ENCODE measurements at places on chromosomes 4 and X. TPM values are rescaled to one million over a fixed set of nuclear protein-coding genes. Genes with fewer than 3 reads are reported as not detected.

DNA sequence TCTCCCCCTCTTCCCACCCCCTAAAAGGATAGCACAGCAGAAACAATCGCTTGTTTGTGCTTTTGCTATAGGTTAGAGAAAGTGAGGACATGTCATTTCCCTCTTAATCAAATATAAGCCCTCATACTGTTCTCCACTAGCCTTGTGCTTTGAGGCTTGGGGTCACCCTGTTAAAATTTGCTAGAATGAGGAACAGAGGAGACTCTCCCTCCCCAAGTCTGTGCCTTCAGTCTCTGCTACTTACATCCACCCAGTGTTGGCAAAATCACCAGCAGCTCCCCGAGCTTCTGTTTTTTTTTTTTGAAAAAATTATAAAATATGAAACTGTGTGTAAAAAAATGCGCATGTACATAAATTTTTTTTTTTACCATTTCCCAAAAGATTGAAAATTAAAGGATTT lies 19.3 kb downstream of the KLF3 start:
- H3K36me3 ChIP-seq, result peaks cover 61% of the 10 kb centered on the region
- DNase-seq, result no peak
- no peaks in the 10 kb centered on the region for H3K4me1 ChIP-seq
- no peak overlapping the region for H3K27ac ChIP-seq
- no peaks in the 10 kb centered on the region for H3K27me3 ChIP-seq

- no peak overlapping the region for H3K4me3 ChIP-seq
- no peak for DNase-seq
- H3K27ac ChIP-seq, result no peak overlapping the region
- no peaks in the 10 kb centered on the region for H3K4me1 ChIP-seq
- no peaks in the 10 kb centered on the region for H3K36me3 ChIP-seq
- H3K27me3 ChIP-seq, result no peaks in the 10 kb centered on the region
Observed at GRCh38 chr4:113962016-113962347, 17.5 kb downstream of the ARSJ start.

DNA sequence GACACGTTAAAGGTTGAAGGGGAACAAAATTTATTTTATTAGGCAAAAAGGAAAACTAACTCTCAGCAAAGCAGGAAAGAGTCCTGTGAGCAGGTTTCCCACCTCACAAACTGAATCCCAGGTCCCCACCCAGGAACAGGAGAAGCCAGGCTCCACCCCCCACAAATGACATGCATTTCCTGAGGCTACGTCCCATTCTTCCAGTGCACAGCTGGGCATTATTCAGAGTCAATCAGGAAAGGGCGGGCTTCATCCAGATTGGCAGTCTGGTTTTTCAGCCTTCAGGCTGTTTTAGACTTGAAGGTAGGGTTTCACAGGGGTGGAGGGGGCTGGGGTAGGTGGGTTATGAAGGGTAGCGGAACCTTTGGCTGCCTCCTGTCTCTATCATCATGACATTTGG lies 11.9 kb upstream of the ASIC5 start:
- no peak overlapping the region for H3K4me3 ChIP-seq
- no peak for DNase-seq
- no peaks in the 10 kb centered on the region for H3K4me1 ChIP-seq
- H3K36me3 ChIP-seq, result no peaks in the 10 kb centered on the region
- H3K27me3 ChIP-seq, result no peaks in the 10 kb centered on the region

DNA sequence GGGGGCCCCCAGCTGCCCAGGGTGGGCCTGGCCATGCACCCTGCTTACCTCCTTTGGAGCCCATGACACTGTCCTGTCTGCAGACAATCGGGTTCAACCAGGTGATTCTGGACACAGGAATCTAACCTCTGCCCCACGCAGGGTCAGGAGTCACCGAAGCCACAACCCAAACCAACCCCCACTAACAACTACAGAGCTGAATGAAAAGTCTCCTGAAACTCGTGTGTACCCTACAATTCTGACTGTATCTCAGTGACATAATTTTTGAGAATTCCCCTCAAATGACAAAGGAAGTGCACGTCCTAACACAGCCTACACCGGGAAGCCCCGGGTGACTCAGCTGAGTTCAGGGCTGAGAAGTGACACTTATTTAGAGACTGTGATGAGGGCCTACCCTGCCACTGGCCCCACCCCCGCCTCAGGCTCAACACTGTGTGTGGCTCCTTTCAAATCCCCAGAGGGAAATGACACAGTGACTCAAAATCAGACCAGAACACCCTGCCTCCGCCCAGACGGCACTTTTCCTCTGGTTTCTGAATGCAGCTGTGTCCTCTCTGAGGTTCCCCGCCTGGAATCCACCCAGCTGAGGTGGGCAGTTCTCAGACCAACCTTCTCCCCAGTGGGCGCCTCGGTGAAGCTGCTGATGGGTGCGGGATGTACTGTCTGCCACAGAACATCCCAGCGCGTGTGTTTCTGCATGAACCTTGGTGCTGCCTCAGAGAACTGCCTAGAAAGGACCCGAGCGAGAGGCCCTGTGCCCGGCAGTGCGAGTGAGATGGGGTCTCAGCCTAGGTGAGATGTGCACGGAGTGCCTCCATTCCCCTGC lies 9.9 kb downstream of the TNIP2 start:
- no peak overlapping the region for H3K27ac ChIP-seq
- H3K4me3 ChIP-seq, result no peak overlapping the region
- no peak for DNase-seq
- peaks cover 48% of the 10 kb centered on the region for H3K36me3 ChIP-seq
- no peaks in the 10 kb centered on the region for H3K27me3 ChIP-seq

- H3K4me1 ChIP-seq, result no peaks in the 10 kb centered on the region
- H3K36me3 ChIP-seq, result no peaks in the 10 kb centered on the region
- DNase-seq, result no peak
- H3K27me3 ChIP-seq, result no peaks in the 10 kb centered on the region
Observed at GRCh38 chrX:34875204-34875603, 67.4 kb upstream of the FAM47B start.

DNA sequence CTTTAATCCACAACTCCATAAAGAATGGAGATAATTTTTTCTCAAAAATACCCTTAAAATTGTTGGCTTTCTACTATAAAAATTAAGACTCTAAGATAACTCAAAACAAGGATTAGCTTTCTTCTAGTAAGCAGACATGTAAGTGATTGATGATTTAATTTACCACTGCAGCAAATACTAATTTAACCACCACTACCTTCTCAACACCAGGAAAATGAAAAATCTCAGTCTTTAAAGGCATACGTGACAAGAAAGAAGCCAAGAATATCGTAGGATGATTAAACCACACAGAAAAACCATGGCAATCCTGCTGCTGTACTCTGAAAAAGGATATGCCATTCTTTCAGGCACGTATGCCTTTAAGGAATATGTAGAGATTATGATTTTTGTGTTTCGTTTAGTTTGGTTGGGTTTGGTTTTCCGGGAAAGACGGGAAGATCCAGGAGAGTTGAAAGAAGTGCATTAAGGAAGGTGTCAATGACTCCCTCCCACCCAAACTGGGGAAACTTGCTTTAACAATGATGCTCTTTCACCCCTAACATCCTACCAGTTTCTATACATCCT lies 881 bp downstream of the LRCH2 start:
- no peaks in the 10 kb centered on the region for H3K36me3 ChIP-seq
- no peaks in the 10 kb centered on the region for H3K4me1 ChIP-seq
- H3K27ac ChIP-seq, result no peak overlapping the region
- peak overlapping the region; percentile 76 for H3K4me3 ChIP-seq
- H3K27me3 ChIP-seq, result peaks cover 11% of the 10 kb centered on the region

- no peak overlapping the region for H3K27ac ChIP-seq
- no peaks in the 10 kb centered on the region for H3K4me1 ChIP-seq
- H3K27me3 ChIP-seq, result no peaks in the 10 kb centered on the region
- no peak overlapping the region for H3K4me3 ChIP-seq
Observed at GRCh38 chrX:115018040-115018647, 728 bp upstream of the IL13RA2 start.

GRCh38 chr4:98222306-98222705 lies 38.9 kb upstream of the RAP1GDS1 start:
- H3K4me1 ChIP-seq, result no peaks in the 10 kb centered on the region
- H3K27me3 ChIP-seq, result no peaks in the 10 kb centered on the region
- no peak for DNase-seq
- H3K27ac ChIP-seq, result no peak overlapping the region
- H3K4me3 ChIP-seq, result no peak overlapping the region

- H3K4me1 ChIP-seq, result no peaks in the 10 kb centered on the region
- no peak overlapping the region for H3K27ac ChIP-seq
- H3K4me3 ChIP-seq, result no peak overlapping the region
- no peak for DNase-seq
Observed at GRCh38 chr4:30385650-30386049, 334.5 kb upstream of the PCDH7 start.

DNA sequence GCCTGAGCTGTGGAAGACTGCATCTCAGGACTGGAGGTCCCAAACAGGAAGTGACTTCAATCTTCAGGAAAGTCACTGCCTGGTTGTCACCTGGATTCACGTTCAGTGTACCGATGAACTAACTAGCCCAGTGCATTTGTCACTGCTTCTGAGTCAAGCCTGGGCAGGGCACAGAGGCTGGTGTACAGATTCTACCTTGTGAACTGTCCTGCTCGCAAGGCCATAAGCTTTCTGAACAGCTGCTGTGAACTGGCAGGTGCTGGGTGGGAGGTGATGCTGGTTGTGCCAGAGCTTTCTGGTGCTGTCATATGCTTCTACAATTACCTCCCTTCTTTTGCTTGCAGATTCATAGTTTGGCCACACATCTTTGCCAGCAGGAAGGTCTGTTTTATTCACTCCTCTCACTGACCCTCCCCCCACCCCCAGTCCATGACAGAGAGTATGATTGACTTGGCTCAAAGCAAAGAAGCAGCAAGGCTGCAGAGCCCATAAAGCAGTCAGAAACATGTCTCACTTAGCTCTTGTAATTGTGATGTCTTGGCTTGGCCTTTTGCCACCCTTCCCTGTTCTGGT lies 40.5 kb downstream of the ZCCHC12 start:
- no peaks in the 10 kb centered on the region for H3K36me3 ChIP-seq
- H3K27ac ChIP-seq, result no peak overlapping the region
- no peak overlapping the region for H3K4me3 ChIP-seq
- no peaks in the 10 kb centered on the region for H3K27me3 ChIP-seq
- DNase-seq, result no peak

- H3K27ac ChIP-seq, result no peak overlapping the region
- H3K27me3 ChIP-seq, result no peaks in the 10 kb centered on the region
- no peaks in the 10 kb centered on the region for H3K4me1 ChIP-seq
Observed at GRCh38 chrX:123436512-123437136, 252.5 kb downstream of the GRIA3 start.

GRCh38 chr4:3226467-3226866 lies 22.5 kb upstream of the MSANTD1 start:
- no peaks in the 10 kb centered on the region for H3K4me1 ChIP-seq
- H3K4me3 ChIP-seq, result no peak overlapping the region
- peaks cover 85% of the 10 kb centered on the region for H3K36me3 ChIP-seq
- DNase-seq, result no peak

DNA sequence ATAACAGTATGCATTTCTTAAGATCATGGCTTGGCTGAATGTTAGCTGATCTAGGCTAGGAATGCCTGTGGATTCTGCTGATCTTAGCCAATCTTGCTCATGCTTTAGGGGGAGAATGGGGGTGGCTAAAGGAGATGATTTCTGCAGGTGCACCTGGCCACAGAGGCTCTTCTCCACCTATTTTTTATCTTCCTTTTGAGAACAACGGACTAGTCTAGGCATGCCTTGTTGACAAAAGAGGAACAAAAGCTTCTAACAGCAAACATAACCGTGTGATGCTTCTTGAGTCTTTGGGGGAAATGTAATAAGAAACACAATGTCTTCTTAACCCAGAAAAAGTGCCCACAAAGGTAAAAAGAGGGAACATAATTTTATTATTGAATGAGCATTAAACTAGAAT lies 743.5 kb downstream of the ARAP2 start:
- no peak for DNase-seq
- no peaks in the 10 kb centered on the region for H3K27me3 ChIP-seq
- H3K4me1 ChIP-seq, result no peaks in the 10 kb centered on the region
- H3K27ac ChIP-seq, result no peak overlapping the region

GRCh38 chr4:141169391-141169790 lies 36.1 kb upstream of the RNF150 start:
- H3K27ac ChIP-seq, result no peak overlapping the region
- H3K4me3 ChIP-seq, result no peak overlapping the region
- DNase-seq, result no peak
- H3K27me3 ChIP-seq, result peaks cover 10% of the 10 kb centered on the region

DNA sequence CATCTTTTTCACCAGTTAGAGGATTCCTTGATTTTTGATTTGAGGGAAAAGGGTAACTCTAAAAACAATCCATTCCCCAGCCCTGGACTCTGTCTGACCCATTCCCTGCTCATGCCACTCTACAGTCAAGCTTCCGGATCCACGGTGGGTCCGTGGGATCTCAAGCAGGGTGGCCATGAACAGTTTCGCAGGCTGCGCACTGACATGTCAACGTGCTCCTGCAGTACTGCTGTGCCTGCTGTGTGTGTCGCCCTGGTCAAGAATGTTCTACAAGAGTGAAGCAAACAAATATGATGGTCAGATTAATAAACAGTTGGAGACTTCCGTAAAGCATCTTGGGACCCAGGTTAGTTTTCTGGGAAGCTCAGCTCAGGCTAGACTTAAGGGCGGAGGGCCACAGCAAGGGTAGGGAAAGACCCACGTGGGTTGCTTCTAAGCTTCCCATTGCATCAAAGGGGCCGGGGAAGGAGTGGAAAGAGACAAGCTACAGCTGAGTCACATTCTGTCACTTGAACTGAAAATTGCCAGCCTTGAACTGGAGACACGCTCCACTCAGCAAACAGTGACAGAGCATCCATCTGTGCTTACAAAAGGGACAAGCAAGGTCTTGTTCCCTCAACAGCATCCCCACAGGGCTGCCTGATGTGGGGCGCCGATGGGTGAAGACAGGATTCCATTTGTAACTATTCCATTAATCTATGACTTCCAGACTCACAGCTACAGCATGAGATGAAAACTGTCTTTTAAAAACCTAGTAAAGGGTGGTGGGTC lies 81.8 kb downstream of the MTMR1 start:
- no peaks in the 10 kb centered on the region for H3K36me3 ChIP-seq
- H3K27me3 ChIP-seq, result no peaks in the 10 kb centered on the region
- H3K4me1 ChIP-seq, result no peaks in the 10 kb centered on the region
- no peak overlapping the region for H3K4me3 ChIP-seq
- no peak overlapping the region for H3K27ac ChIP-seq
- DNase-seq, result no peak

GRCh38 chr4:15906020-15906443 lies 32.5 kb downstream of the FGFBP1 start:
- H3K36me3 ChIP-seq, result no peaks in the 10 kb centered on the region
- DNase-seq, result peak; percentile 93
- no peaks in the 10 kb centered on the region for H3K4me1 ChIP-seq
- H3K27ac ChIP-seq, result no peak overlapping the region
- H3K27me3 ChIP-seq, result no peaks in the 10 kb centered on the region

GRCh38 chr4:48331577-48332330 lies 9.6 kb upstream of the SLAIN2 start:
- DNase-seq, result no peak
- H3K27ac ChIP-seq, result no peak overlapping the region
- no peak overlapping the region for H3K4me3 ChIP-seq
- no peaks in the 10 kb centered on the region for H3K4me1 ChIP-seq

Gene SLC6A14
- total RNA-seq, result not detected

Gene RADX
- total RNA-seq, result 0.47 TPM

Gene USP26
- total RNA-seq, result not detected

Gene SRD5A3
- 30.2 TPM for total RNA-seq

Gene FGG
- total RNA-seq, result not detected

Gene HMGN5
- 7.4 TPM for total RNA-seq

Gene CFAP99
- 0.61 TPM for total RNA-seq

Gene HSFX1
- 3.4 TPM for total RNA-seq

Gene RPA4
- 0.22 TPM for total RNA-seq

Gene STOX2
- 8.5 TPM for total RNA-seq

Gene MAGEA8
- total RNA-seq, result not detected

Gene SAGE1
- not detected for total RNA-seq

Measured in endodermal cell (in vitro differentiated cells).